AG09309 (cell line): ENCODE measurements at places on chromosomes 7 and 10.

DNA sequence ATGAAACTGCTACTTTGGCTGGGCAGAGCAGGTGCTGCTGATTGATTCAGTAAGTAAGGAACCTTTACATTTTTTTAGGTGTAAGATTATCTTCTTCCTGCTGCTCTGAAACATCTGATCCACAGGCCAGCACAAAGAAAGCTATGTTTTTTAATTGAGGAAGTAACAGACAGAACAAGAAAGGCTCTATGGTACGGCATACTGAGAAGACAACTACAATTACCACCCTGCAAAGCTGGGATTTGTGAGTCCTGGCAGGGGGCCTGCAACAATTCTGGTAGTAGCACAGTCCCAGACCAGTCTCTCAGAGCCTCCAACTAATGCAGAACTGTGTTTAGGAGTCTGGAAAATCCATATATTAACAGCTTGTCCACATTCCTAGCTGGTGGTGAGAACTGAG, 103.0 kb upstream of the LRRTM3 start:
- DNase-seq: no peak

DNA sequence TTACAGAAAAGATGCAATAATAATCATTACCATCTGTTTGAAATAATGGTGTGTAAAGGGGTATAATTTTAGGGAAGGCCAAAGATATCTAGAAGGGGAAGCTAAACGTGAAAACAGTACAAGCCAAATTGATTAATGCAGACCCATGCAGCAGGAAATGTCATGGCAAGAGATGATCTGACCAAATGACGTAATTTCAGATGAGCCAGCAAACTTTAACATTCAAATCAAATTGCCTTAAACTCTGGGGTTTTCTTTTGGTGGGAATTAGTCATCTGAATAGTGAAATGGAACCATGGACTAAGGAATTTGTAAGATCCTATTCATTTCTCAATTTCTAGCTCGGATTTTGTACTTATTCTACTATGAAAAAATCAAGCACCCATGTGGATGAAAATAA, 21.4 kb upstream of the SCIN start:
- DNase-seq: peak; percentile 41

DNA sequence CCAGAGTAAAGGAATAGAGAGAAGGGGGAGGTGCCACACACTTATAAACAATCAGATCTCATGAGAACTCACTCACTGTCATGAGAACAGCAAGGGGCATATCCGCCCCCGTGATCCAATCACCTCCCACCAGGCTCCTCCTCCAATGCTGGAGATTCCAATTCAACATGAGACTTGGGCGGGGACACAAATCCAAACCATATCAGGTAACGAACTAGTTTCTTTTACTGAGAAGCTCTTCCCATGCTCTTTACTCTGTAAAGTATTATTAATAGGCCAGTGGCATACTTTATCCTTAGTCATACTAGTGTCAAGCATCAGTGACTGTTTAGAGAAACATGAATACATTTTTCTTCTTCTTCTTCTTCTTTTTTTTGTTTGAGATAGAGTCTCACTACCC, 39.4 kb upstream of the ZNF488 start:
- no peak for DNase-seq

DNA sequence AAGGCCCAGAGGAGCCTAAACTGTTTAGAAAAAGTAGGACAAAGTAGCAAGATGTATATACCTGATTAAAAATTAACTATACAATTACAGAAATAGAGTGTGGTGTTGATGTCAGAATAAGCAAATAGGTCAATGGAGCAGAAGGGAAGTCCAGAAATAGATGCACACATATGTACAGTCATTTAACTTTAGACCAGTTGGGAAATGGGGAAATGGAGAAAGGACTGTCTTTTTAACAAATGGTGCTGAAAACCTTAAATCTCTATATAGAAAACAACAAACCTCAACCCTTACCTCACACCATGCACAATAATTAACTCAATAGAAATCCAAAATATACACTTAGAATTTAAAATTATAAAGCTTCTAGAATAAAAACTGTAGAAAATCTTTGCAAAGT, 72.2 kb downstream of the CH25H start:
- DNase-seq: no peak

GRCh38 chr7:115060095-115060870, 138.4 kb downstream of the MDFIC start:
- no peak for DNase-seq

DNA sequence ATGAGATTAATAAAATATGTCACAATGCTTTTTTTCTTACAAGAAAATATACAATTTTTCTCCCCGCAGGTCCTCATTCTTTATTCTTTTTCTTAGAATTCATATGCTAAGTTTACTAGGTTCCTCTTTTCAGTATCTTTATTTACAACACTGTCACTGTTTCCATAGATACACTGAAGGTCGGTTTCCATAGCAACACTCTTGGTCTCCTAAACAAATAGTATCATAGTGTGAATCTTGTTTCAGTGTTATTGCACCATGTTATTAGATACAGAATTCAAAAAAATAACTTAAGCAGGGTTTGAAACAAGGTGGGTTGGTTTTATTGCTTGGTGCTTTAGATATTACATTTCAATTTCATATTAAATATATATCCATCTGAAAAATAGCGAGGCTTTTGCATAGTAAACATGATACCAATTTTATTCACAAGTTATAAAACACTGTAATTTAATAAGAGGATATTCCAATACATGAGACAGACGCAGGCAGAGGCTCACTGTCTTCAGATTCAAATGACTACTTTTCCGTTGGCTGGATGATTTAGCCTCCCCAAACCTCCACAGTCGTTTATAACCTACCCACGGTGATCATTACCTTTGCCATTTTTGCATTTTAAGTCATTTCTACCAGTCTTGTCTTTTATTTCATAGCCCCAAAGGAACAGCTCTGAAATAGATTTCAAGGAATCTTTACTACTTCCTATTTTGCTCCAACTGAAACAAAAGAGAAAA, 88.9 kb upstream of the KLF6 start:
- no peak for DNase-seq
